ENCODE measurements at places on chromosomes 7 and 10.

- DNase-seq = no peak
Observed at GRCh38 chr10:9198611-9199010, 1144.1 kb downstream of the GATA3 start.

GRCh38 chr7:127391591-127392181 lies 822 bp downstream of the ZNF800 start:
- peak; percentile 75 for DNase-seq

GRCh38 chr10:3776796-3777571 lies 8.0 kb downstream of the KLF6 start:
- peak; percentile 92 for DNase-seq

DNA sequence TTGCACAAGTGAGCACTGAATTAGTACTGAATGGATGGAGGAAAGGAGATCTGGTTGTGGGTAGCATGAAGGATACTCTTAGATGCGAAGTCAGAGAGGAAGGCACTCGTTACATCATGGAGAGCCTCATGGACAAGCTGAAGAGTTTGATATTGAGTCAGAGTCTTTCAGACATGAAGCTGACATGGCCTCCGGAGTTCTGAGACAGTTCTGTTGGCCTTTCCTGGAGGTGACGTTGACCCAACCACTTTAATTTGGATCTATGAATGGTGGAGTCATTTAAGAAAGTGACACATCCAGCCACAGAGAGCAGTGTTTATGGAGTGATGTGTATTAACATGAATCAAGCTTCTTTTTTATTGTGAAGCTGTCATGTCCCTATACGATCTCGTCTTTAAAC lies 286.3 kb upstream of the CDC14C start:
- DNase-seq = no peak

DNA sequence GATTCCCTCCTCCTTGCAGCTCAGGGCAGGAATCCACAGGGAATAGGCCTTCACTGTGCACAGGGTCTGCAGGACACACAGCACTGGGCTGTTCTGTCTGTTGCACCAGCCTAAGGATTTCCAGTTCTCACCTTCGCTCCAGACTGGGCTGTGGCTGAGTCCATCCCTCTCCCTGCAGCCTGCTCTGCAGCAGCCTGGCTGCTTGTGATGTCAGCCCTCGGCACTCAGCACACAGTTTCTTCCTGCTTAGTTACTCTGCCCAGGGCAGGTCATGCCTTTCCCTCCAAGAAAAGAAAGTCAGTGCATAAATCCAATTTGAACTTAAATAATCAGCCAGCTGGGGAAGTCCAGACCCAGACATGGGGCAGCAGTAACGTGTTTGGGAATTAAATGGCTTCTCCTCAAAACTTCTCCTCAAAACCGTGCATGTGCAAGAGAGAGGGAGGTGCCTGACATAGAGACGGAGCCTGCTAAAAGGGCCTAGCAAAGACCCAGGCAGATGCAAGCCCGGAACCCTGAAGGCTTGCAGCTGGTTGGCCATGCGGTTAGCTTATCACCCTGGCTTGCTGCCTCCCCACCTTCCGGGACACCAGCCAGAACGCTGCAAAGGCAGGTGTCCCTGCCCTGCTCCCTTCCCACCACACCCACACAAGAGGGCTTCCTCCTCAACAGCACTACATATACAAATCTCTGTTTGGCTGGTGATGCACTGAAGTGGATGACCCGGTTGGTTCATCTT lies 10.9 kb upstream of the GDF2 start:
- DNase-seq = peak; percentile 72

- DNase-seq = peak; percentile 83
Observed at GRCh38 chr10:7488418-7488829, 77.6 kb upstream of the SFMBT2 start.

GRCh38 chr10:44978570-44979280 lies at the start of gene DEPP1:
DEPP1 (minus strand) TSS chr10:44978809; CDS start chr10:44978030, 779 bp downstream.
- DNase-seq = peak; percentile 97

All from stomach (tissue), 19 donors.